Muscle of leg (tissue), 16 donors: ENCODE measurements at places on chromosomes 7 and 10.

DNA sequence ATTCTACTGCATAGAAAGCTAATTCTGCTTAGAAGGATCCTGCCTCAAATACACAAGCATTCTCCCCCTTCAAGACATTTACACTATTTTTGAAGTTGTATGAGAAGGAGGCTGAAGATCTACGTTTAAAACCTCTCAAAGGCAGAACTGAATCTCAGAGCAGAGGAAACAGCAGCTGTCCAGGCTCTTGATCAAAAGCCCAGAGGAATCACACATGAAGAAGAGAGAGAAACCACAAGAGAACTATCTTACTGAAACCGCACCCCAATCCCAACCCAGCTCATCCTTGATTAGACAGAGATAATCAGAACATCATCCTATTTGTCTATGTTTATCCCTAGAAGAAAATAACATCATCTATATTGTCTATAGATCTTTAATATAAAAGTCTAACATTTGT, 2.2 kb upstream of the DNAJC1 start:
- DNase-seq = no peak

- peak; percentile 87 for DNase-seq
Measured at GRCh38 chr10:490256-490655, 199.2 kb downstream of the DIP2C start.

- peak; percentile 71 for DNase-seq
Measured at GRCh38 chr10:34655286-34656170, 159.6 kb downstream of the PARD3 start.

- no peak for DNase-seq
Measured at GRCh38 chr7:43621729-43622448, 39.0 kb downstream of the STK17A start.

DNA sequence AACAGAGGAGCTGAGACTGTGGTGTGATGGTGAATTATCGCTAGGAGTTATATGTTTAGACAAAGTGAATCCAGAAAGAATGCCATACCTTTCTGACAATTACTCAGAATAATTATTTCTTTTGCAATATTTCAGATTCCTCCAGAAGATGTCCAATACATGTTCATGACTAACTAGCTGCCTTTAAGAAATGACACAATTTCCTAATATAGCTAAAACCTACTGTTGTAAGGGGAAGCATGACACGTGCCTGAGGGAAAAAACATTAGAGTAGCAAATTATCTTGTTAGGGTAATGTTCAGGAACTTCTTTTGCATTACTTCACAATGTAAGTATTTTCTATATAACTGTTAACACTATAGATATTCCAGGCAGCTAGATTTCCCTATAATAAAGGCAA, 150.3 kb downstream of the COL28A1 start:
- peak; percentile 26 for DNase-seq

DNA sequence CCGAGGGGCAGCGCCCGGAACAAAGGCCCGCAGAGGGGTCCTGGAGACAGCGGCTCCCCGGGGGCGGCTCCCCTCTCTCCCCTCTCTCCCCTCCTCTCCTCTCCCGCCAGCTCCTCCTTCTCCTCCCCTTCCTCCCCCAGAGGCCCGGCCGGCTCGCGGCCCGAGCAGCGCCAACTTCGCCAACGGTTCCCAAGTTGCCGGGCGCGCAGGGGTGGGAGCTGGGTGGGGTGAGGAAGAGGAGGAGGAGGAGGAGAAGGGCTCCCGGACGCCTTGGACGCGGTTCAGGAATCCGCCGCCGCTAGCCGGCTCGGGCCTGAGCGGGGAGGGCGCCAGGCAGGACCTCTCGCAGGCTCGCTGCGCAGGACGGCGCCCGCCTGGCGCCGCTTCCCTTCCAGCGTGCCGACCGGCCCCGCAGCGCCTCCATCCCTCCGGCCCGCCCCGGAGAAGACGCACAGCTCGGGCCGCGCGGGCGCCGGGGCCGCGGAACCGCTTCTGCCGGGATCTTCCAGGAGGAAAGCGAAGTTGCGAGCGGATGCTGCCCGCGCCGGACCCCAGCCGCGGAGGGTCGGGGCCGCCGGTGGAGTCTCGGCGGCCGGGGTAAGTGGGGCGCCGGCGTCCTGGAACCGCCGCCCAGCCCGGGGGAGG, at the start of gene CHST3:
TSS of gene CHST3 (plus strand) at position 298 of the 645 bp plus-strand sequence. CDS start 41,448 bp downstream, outside the sequence.
- DNase-seq = peak; percentile 79

- DNase-seq = peak; percentile 85
Measured at GRCh38 chr7:69367780-69368179, 230.5 kb upstream of the AUTS2 start.

GRCh38 chr7:124840435-124840834, 74.8 kb upstream of the GPR37 start:
- peak; percentile 5 for DNase-seq

GRCh38 chr10:558364-558763, 131.1 kb downstream of the DIP2C start:
- DNase-seq = no peak

DNA sequence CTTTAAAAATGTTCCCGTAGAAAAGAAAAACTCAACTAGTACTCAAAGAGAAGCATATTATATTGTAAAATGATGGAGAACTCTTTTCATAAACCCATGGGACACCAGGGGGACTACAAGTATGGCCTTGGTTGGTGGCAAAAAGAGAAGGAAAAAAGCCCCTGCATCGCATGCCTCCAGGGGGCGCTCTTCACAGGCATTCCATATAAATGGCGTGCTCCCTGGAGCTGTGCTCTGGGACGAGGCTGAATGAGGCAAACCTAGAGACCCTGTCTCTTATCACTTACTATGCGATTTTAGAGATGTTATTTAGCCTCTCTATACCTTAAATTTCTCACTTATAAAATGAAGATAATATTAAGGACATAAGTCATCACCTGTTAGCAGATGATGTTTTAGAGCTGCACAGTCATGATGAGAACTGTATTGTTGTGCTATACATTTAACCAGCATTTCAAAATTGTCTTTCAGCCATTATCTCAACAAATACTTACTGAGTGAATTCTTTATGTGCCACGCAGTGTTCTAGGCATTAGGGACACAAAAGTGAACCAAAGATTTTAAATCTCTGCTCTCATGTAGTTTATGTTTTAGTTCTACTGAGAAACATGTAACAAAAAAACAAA, 105.8 kb downstream of the ARHGAP21 start:
- peak; percentile 20 for DNase-seq

GRCh38 chr7:6317797-6318438, 45.5 kb upstream of the CYTH3 start:
- peak; percentile 97 for DNase-seq

GRCh38 chr7:76332078-76332477, 26.7 kb downstream of the YWHAG start:
- no peak for DNase-seq

DNA sequence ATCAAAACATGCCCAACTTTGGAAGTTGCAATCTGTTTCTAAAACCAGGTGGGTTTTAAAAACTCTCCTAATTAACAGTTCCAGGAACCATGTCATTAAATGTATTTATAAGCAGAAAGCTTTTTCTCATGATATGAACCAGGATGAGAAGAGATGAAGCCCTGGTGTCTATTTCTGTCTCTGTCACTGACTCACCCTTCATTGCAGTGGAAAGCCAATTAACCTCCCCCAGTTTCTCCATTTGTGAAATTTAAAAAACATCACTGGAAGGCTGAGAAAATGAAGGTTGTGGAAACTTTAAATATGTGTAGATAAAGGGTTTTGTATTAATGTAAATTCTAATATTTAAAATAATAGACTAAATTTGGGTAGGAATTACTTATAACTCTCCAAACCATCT, 1088.0 kb downstream of the SORCS1 start:
- no peak for DNase-seq

GRCh38 chr7:86776136-86776535, 132.4 kb downstream of the GRM3 start:
- DNase-seq = peak; percentile 10

- no peak for DNase-seq
Measured at GRCh38 chr10:13615650-13616300, 29.0 kb downstream of the PRPF18 start.
